ENCODE measurements at places on chromosomes 1 and 21. TPM values are rescaled to one million over a fixed set of nuclear protein-coding genes. Genes with fewer than 3 reads are reported as not detected.

- no peaks in the 10 kb centered on the region for H3K4me1 ChIP-seq
- no peaks in the 10 kb centered on the region for H3K27me3 ChIP-seq
- no peak overlapping the region for H3K27ac ChIP-seq
- DNase-seq, result no peak
Observed at GRCh38 chr1:112788561-112788960, 73.4 kb upstream of the PPM1J start.

- no peak for DNase-seq
- peaks cover 5% of the 10 kb centered on the region for H3K36me3 ChIP-seq
- H3K4me3 ChIP-seq, result no peak overlapping the region
- no peaks in the 10 kb centered on the region for H3K4me1 ChIP-seq
Observed at GRCh38 chr1:186420923-186421322, 40.0 kb downstream of the PDC start.

The DDI2 gene
- total RNA-seq, result 27.0 TPM

DNA sequence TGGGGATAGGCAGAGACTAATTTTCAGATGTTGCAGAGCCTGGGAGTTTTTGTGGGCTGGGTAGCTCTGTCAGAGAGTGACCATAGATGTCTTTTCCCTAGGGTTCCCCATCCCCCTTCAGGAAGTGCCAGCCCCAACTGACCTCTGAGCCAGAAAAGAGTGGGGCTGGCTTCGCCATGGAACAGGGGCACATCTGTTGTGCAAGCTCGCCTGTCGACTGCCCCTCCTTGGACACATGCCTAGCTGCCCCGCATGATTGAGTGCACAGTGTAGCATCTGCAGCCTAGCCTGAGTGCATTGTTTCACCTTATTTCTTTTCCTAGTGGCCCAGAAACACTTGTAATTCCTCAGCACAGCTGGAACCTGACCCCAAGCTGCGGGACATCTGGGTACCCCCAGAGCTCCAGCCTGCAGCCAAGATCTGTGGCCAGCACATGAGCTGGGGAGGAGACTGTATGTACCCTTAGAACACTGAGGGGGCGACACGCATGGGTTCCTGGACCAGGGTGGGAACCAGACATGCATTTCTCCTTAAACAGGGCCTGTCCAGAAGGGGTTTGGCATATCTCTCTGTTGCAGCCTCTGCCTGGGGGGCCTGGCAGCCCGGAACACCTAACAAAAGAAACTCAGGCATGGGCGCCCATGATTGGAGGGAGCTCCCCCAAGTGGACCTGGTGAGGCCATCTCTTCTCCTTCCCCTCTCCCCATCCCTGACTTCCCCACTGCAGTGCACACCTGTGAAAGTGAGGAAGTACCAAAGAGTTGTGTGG, 55.2 kb downstream of the SYT14 start:
- H3K36me3 ChIP-seq, result no peaks in the 10 kb centered on the region
- H3K27ac ChIP-seq, result no peak overlapping the region
- DNase-seq, result no peak
- H3K4me1 ChIP-seq, result peaks cover 12% of the 10 kb centered on the region
- no peak overlapping the region for H3K4me3 ChIP-seq
- no peaks in the 10 kb centered on the region for H3K27me3 ChIP-seq

- no peak overlapping the region for H3K27ac ChIP-seq
- H3K4me3 ChIP-seq, result no peak overlapping the region
- H3K36me3 ChIP-seq, result no peaks in the 10 kb centered on the region
- no peak for DNase-seq
- no peaks in the 10 kb centered on the region for H3K27me3 ChIP-seq
Observed at GRCh38 chr1:145985502-145986439, 10.6 kb downstream of the TXNIP start.

DNA sequence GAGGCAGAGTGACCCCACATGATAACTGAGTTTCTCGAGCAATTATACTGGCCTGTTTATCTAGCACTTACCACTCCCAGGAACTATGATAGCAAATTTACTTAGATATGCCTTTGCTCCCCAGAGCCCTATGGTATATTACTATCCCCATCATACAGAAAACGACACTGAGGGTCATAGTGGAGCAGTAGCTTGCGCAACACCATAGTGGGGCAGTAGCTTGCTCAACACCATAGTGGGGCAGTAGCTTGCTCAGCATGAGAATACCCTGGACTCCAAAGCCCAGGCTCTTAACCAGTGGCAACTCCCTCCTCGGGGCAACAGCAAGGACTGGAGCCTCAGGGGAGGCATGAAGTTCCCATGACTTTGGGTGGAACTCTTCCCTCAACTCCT, 211.9 kb downstream of the NPHP4 start:
- H3K27me3 ChIP-seq, result peaks cover 2% of the 10 kb centered on the region
- no peak overlapping the region for H3K27ac ChIP-seq
- no peaks in the 10 kb centered on the region for H3K36me3 ChIP-seq
- no peak overlapping the region for H3K4me3 ChIP-seq
- no peaks in the 10 kb centered on the region for H3K4me1 ChIP-seq
- no peak for DNase-seq

DNA sequence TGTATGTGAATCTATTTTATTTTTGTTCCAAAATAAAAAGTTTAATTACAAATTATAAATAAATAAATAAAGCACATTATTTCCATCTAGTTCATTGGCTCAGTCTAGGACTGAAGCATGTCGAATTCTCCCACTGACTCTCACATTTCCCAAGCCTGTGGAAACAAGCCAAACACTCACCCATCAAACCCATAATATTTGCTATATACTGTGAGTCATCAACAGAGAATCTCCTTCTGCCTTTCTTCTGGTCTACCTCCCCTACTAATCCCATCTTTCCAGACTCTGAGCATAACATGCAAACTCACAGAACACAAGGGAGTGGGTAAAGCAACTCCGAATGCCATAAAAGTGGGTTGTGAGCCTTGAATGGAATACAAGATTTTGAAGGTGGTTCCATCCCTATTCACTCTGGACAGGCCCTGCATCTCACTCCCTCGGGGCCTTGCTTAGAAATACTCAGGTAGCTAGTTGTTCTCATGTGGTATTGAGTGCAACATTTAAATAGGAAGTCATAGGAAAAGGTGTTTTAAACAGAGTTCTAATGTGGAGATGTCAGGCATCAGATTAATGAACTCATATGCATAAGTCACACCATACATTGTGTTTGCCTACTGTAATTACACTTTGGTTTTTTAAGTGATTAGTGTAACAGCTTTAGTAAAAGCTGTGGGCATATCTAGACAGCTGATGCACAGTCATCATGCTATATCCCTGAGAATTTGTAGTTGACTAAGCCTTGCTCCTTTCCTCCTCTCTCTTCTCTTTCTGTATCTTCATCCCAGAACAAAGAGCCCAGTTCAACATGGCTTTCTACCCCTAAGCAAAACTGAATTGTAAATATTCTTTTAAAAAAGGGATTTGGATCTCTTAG, 47.0 kb downstream of the F5 start:
- H3K36me3 ChIP-seq, result no peaks in the 10 kb centered on the region
- H3K4me1 ChIP-seq, result peaks cover 26% of the 10 kb centered on the region
- peak; percentile 63 for DNase-seq
- H3K4me3 ChIP-seq, result no peak overlapping the region
- H3K27me3 ChIP-seq, result no peaks in the 10 kb centered on the region

GRCh38 chr1:53548031-53548491, 88.9 kb downstream of the DMRTB1 start:
- H3K36me3 ChIP-seq, result no peaks in the 10 kb centered on the region
- no peak for DNase-seq
- H3K27ac ChIP-seq, result no peak overlapping the region
- no peaks in the 10 kb centered on the region for H3K4me1 ChIP-seq
